ENCODE measurements at places on chromosomes 1 and 21.
A peak's percentile ranks its signal among the peaks of the same experiment; 100 is the strongest.

- DNase-seq = no peak
These were observed at the start of gene HHIPL2 for GRCh38 chr1:222547944-222548671. HHIPL2 (minus strand) TSS chr1:222548104; CDS start chr1:222548044, 60 bp downstream.

DNA sequence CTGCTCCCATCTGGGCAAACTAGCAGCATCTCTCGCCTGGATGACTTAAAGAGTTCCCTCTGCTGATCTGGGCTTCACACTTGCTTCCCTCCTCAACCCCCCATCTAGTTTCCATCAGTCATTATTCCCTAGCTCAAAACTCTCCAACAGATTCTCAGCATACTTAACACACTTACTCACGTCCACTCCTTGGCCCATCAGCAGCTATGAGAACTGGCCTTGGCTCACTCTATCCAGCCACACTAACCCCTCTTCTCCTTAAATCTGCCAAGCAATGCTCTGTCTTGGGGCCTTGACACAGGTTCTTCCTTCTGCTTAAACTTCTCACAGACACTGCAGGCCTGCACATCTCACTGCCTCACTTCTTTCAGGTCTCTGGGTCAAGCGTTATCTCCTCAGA lies 41.6 kb downstream of the GNG12 start:
- DNase-seq = no peak

- no peak for DNase-seq
These were observed 81.6 kb downstream of the CCDC185 start for GRCh38 chr1:223474804-223475203.

GRCh38 chr1:44652445-44653106 lies 21.7 kb downstream of the TMEM53 start:
- DNase-seq = peak; percentile 80

DNA sequence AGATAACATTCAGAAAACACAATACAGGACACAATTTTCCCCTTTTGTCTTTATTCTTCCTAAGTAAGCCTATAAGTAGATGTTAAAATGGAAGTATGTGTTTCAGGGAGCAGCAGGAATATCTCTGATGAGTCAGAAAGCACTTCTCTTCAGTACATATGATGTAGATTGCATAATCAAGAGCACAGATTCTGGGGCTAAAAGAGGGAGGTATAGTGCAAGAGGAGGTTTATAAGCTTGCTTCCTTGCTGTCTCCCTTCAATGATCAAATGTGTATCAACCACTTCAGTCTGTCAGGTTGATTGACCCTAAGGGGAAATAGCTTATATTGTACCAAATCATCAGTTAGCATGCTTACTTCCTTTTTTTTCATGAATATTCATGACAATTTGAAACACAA lies 822.8 kb downstream of the BRINP3 start:
- DNase-seq = no peak

DNA sequence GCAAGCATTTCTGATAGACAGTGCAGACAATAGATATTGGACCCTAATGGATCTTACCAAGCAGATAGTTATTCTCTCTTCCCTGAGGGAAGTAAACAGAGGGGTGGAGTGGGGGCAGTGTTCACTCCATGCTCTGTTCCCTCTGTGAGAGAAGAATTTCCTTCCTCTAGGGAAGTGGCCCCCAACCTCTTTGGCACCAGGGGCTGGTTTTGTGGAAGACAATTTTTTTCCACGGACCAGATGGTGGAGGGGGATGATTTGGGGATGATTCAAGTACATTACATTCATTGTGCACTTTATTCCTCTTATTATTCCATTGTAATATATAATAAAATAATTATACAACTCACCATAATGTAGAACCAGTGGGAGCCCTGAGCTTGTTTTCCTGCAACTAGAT lies 459.9 kb downstream of the ADGRL2 start:
- no peak for DNase-seq

DNA sequence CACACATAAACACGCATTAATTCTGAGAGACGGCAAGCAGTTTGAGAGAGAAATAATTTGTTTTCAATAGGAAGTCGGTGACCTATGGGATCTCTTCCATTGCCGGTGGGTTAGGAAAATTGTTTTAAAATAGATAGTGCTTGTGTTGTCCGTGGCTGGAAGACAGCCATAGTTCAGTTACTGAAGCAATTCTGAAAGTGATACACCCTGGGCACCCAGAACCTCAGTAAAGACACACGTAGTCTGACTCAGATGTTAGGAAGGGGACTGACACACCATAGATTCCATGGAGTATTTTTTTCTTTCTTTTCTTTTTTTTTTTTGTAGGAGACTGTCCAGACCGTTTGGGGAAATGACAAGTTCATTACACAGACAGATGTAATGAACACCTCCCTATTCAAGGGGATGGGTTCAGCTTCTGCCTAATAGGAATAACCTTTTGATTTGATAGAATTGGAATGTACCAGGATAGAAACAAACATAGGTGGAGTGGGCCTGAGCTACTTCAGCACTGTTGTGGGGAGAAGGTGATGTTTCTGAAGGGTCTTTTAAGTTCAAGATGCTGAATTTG lies 1.6 kb downstream of the C1orf21 start:
- no peak for DNase-seq

DNA sequence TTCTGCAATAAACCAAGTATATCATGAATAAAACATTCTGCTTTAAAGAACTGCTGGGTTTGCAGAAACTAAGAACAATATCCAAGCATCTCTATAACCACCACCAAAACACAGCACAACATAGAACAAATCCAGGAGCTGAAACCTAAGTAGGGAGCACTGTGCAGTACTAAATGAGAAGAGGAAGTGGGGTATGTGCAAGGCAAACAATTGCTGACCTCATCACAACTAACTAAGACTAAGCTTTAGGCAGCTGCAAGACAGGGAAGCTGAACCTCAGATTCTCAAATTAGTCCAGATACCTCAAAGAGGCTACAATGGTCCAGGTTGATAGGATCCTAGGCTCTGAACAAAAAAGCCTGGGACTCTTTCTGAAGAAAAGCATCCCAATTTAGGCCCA lies 172.6 kb downstream of the SLC44A5 start:
- no peak for DNase-seq

DNA sequence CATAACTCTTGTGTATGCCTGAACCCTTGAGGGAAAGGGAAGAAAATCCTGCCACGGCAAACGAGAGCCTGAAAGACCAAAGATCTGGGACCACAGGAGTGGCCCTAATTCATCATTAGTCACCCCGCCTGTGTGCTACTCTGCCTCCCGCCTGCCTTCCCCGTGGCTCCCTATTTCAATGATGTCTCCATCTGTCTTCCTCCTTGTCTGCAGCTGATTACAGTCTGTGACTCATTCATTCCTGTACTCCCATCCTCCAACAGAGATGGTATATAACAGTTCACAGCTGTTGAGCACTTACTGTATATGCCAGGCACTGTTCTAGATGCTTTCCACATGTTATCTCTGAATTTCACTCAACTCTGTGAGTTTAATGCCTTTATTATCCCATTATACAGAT lies 96.6 kb downstream of the SEC16B start:
- DNase-seq = no peak

DNA sequence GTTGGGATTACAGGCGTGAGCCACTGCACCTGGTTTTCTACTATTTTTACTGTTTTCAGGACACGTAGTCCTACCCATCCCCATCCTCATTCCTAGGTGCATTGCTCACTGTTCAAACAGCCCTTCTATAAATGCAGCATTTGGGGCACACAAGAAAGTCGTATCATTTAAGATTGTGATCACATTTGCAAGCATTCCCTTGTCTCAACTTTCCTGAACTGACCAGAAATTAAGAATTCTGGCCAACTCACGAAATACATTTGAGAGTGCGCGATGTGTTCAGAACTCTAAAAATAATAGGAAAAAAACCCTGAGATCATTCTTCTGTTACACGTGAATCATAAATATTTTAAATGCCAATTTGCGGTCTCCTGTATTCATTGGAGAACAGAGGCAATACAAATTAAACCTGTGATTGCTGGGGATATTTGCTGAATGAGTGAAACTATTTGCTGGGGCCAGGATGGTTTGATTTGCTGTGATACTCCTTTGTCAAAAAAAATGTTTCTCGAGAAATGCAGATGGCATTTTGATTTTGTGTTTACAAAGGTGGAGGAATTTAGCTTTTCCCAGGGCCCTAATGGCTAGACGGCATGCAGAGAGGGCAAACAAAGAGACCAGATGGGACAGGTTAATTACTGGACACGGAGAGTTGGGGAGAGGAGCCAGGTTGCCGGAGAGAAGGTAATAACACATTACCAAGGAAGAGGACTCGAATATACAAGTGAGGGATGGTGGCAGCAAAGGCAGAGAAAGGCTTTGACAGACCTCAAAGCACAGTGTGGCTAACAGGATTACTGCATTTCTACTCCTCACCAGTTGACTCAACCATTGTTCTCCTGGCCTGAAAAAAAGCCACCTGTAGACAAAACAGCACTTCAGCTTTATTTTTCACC lies 38.4 kb downstream of the STPG1 start:
- no peak for DNase-seq

- DNase-seq = peak; percentile 30
These were observed 39.7 kb downstream of the PALMD start for GRCh38 chr1:99685516-99686180.

DNA sequence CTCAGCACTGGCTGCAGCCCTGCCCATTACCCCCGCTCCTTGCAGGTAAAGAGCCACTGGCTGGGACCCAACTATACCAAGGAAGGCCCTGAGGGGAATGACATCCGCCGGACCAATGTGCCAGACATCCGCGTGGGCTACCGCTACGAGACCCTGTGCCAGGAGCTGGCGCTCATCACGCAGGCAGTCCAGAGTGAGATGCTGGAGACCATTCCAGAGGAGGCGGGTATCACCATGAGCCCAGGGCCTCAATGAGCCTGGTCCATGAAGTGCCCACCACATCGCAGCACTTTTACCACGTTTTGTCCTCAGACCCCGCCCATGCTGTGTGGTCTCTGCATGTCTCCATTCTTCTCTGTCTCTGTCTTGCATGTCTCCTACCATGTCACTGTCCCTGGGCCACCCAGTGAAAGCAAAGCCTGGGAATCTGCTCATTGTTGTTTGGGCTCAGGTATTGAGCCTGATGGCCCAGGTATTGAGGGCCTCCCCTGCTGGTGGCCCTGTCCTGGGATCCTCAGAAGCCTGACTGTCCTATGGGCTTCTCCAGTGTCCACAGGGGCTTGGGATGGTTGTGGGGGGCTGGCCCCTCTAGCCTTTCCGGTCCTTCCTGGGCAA lies 11.4 kb downstream of the AMPD2 start:
- no peak for DNase-seq

DNA sequence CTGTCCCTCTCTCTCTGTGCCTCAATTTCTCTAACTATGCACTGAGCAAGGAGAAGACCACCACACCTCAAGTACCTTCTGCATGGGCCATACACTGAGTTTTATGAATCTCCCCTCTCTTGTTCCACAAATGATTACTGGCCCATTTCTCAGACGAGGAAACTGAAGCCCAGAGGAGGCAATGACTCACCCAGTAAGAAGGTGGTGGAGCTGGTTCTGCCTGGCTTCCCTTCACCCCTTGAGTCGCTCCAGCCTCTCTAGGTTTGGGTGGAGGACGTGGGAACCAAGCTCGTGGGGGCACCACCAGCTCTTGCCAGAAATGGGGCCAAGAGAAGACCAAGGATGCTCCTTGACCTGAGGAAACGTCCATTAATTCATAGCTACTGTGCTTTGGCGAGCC lies 21.3 kb upstream of the RUNX3 start:
- DNase-seq = no peak

DNA sequence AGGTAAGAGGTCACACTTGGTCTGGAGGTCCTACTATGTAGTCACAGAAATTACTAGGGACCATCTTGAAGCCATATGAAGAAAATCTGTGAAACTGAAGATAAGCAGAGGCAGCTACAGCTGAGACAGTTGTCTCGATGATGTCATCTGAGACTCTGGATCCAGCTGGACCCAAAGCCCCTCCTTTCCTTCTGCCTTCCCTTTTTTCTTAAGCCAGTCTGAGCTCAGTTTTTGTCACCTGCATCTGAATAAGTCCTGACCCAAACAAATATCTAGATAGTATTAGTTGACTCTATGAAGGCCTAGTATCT lies 143.3 kb downstream of the ETS2 start:
- DNase-seq = no peak

DNA sequence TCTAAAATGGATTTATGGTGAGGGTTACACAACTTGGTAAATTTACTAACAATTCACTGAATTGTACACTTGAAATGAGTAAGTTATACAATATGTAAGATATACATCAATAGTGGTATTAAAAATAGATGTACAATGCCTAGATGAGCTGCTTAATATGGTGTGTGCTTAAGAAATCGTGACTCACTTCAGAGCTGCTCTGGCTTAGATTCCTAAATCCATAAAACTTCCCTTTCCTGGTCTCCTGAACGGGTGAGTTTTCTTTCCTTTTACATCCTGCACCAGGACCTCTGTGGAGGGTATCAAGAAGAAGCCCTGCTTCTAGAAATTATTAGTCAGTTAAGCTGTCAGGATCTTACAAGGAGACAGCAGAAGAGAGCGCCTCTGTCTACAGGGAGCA lies 30.4 kb downstream of the H3-3A start:
- DNase-seq = no peak

DNA sequence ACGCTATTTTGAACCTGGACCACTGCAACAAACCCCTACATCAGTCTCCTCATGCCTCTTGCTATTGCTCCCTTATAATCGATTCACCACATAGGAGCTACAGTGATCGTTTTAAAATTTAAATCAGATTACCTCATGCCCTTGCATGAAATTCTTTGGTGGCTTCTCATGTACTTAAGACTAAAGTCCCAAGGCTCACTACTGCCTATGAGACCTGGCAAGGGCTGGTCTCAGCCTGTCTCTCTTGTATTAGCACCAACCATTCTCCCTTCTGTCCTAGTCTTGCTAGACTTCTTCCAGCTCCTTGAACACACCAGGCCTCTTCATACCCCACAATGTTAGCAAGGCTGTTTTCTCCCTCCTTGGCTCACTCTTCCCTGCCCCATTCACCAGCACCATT lies 6.5 kb upstream of the GNPAT start:
- DNase-seq = no peak

- DNase-seq = no peak
These were observed 15.4 kb upstream of the OTUD3 start for GRCh38 chr1:19866758-19867157.

GRCh38 chr21:42988236-42988965 lies 14.0 kb downstream of the PKNOX1 start:
- no peak for DNase-seq

GRCh38 chr1:71919811-71920509 lies 362.4 kb downstream of the NEGR1 start:
- no peak for DNase-seq

DNA sequence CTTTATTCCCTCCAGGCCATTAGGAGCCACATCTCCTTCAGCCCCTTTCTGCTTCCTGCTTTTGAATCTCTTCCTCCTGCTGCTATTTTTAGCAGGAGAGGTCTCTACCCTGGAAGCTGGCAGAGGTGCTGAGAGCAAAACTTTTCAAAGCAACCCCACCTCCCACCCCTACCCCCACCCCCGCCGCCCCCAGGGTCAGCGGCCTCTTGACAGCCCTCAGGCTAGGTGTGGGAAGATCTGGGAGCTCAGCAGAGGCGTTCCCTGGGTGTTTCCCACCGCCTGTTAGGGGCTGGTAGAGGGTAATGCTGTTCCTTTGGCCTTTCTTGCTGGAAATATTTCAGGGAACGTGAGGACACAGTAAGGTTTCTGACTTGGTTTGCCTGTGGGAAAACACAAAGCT lies 112.5 kb upstream of the CACHD1 start:
- no peak for DNase-seq

- DNase-seq = no peak
These were observed 8.7 kb downstream of the SORT1 start for GRCh38 chr1:109388884-109389637.

- DNase-seq = peak; percentile 24
These were observed 33.3 kb upstream of the TENT5C start for GRCh38 chr1:117572546-117572945.

- peak; percentile 78 for DNase-seq
These were observed 9.2 kb downstream of the RORC start for GRCh38 chr1:151822404-151822803.
